PC-9 (cell line): ENCODE measurements at places on chromosomes 2 and 18. TPM values are rescaled to one million over a fixed set of nuclear protein-coding genes. Genes with fewer than 3 reads are reported as not detected.
A peak's percentile ranks its signal among the peaks of the same experiment; 100 is the strongest.

GRCh38 chr2:225041207-225041850 lies 939 bp downstream of the DOCK10 start:
- DNase-seq: peak; percentile 38

- DNase-seq: no peak
Observed at GRCh38 chr2:238926761-238927611, 79.1 kb downstream of the TWIST2 start.

DNA sequence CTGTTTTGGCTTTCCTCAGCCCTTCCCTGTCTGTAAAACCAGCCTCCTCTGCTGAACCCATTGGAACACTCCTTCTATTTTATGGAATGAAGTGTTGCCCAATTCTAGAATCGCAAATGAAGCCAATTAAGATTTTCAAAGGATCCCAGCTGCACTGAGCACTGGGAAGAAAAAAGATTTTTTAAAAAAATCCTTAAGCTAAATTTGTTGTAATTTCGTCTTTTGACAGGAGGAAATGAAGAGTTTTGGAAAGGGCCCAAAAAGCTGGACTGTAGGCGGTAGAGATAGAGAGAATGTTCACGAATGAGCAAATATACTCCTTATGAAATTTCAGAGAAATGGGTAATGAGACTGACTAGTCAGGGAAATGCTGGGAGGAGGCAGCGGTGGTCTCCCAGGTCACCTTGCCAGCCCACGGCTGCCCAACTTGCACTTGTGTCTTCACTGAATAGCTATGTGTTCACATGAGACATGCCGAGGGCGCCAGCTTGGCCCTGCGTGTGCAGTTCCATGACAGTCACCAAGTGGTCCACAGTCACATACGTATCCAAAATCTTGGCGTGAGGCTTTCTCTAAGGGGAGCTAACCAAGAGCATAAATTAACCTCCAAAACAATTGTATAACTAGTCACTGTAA lies 69.9 kb downstream of the SGPP2 start:
- DNase-seq: no peak

DNA sequence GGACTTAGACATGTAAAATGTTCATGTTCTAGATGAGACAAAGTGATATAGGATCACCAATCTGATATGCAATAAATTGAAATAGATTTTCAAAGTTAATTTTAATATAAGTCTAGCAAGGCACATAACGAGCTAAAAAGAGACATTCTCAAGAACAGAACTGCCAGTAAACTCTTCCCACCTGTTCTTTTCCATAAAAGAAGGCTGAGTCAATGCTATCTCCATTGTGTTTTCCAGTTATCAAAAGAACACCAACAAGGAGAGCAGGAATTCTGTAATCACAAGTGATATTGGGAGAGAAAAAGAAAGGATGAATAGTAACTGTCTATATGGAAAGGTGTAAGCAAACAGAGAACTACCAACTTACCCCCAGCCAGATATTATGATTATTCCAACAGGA lies 25.6 kb downstream of the GPR155 start:
- DNase-seq: no peak

- DNase-seq: no peak
Observed at GRCh38 chr18:35138773-35139172, 97.6 kb downstream of the MAPRE2 start.

DNA sequence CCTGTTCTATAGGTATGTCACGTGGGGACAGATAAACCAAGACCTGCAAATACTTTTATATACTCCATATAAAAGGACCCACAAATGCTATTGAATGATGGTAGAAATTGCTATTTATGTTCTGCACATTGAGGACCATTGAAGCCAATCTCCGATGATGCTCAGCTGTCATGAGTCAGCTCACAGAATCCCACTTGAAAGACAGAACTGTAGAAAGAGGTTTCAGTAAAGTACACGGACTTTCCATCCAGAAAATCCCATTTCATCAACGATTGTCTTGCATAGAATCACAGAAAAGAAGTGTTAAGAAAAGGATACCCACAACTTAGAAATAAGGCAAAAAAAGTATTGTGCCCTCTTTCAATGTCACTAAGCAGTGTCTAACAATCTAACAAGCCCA lies 169.0 kb upstream of the COPS8 start:
- no peak for DNase-seq

DNA sequence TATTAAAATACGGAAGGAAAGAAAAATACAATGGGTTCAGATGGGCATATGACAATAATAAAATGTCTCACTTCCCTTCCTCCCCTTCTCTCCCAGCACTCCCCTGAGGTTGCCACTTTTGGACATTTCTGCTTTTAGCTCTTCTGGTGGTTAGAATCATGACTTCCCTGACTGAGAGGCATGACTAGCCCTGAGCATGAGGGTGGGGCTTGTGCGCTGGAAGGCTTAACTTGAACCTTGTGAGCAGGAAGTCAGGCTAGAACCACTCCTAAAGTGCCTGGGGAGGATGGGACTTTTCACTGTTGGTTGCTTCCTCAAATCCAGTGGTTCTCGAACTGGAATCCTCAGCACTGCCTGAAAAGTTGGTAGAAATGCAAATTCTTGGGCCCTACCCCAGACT lies 19.7 kb upstream of the ARHGAP25 start:
- no peak for DNase-seq

DNA sequence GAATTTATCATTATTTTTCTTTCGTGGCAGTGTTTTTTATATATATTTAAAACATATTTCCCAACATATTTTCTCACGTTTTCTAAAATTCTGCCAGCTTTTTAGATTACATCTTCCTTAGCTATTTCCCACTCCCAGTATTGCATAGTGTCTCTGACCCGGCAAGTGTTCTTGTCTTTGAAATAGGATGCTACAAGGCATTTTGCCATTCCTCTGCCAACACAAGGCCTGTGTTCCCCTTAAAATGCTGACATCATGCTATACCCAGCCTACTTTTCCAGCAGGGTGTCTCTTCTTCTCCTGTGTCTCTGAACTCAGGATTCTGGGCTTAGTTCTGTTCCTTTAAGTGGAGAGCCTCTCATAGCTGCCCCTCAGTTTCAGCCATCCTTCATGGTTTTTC lies 115.2 kb downstream of the DIS3L2 start:
- DNase-seq: no peak

- DNase-seq: no peak
Observed at GRCh38 chr18:57095884-57096283, 51.0 kb upstream of the BOD1L2 start.

- no peak for DNase-seq
Observed at GRCh38 chr18:76875390-76876325, 53.3 kb downstream of the ZNF236 start.

Gene PLA2R1
- 0.33 and 0.40 TPM in 2 replicates for total RNA-seq

Gene CXCR2
- not detected in 2 replicates for total RNA-seq

Gene SLC4A5
- total RNA-seq: 1.2 TPM in 1 of 2 replicates, not detected in the other

Gene HMSD
- not detected in 2 replicates for total RNA-seq

Gene DSG1
- total RNA-seq: not detected in 2 replicates

Gene BMP10
- total RNA-seq: not detected in 2 replicates

Gene ZSCAN30
- total RNA-seq: 16.9 and 18.5 TPM in 2 replicates
